ENCODE measurements at places on chromosomes 4 and X.

GRCh38 chr4:93646233-93646930, 182.2 kb upstream of the ATOH1 start:
- DNase-seq = no peak

- no peak for DNase-seq
Observed at GRCh38 chrX:20231598-20231997, 35.1 kb downstream of the RPS6KA3 start.

- DNase-seq = no peak
Observed at GRCh38 chr4:86641516-86642090, 47.5 kb downstream of the PTPN13 start.

GRCh38 chr4:28226962-28227361, 1366.3 kb downstream of the STIM2 start:
- no peak for DNase-seq

GRCh38 chr4:146507632-146508031, 14.1 kb downstream of the SLC10A7 start:
- DNase-seq = no peak

- DNase-seq = no peak
Observed at GRCh38 chr4:108519911-108520601, 100.3 kb upstream of the RPL34 start.

GRCh38 chr4:47837908-47838294, at the start of gene CORIN:
Gene CORIN (minus strand): TSS chr4:47838067. CDS start chr4:47837949, 118 bp downstream.
- DNase-seq = no peak

DNA sequence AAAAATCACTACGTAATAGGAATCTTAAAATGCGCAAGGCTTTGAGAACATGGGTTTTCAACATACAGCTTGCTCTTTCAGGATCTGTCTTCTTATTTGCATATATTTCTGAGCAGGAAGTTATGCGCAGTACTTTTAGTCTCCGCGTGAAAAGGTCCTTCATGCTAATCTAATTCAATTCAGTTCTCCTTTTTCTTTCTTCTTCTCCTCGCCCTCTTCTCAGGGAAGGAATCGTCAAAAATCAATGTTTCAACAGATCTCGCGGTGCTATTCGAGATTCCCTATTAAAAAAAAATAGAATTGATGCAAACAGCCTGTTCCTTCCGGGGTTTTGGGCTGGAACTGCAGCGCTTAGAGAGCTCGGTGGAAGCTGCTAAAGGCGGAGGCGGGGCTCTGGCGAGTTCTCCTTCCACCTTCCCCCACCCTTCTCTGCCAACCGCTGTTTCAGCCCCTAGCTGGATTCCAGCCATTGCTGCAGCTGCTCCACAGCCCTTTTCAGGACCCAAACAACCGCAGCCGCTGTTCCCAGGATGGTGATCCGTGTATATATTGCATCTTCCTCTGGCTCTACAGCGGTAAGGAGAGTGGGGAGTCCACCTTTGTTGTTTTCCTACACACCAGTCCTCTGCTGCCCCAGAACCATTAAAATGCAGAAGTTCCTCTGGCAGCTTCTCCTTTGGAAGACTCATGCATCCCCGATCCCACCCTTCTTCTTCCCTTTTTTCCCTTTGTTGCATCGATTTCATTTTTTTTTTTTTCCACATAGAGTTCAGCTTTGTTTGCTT, at the start of the genes HMGN5 and SH3BGRL:
TSS of gene HMGN5 (minus strand) at position 243 of the 785 bp plus-strand sequence. CDS start 80,364 bp downstream, outside the sequence.
TSS of gene SH3BGRL (plus strand) at position 432 of the 785 bp plus-strand sequence. CDS start at position 531, 99 bp downstream.
- DNase-seq = peak; percentile 50

GRCh38 chrX:64204701-64205440, 637 bp downstream of the AMER1 start:
- DNase-seq = no peak

- DNase-seq = no peak
Observed at GRCh38 chr4:143372093-143372915, 35.6 kb downstream of the GAB1 start.

GRCh38 chrX:79366873-79367749, at the start of gene ITM2A:
Gene ITM2A (minus strand): TSS chrX:79367334. CDS start chrX:79367215, 119 bp downstream.
- peak; percentile 33 for DNase-seq

DNA sequence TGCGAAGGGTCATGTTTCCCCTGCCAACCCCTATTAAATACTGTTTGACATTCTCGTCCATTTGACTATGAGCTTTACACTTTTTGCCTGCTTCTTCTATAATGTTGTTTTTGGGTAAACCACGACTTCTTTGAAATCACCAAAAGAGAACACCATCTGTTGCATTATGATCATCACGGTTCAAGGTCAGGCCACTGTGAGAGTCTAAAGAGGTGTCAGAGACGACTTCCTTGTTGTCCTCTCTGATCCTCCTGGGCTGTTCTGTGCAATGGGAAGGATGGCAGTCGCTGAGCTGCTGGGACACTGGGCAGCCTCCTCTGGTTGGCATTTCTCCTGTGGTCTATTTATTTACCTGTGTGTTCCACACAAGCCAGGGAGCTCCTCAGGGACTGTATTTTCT, 137.5 kb downstream of the RASL11B start:
- DNase-seq = no peak

DNA sequence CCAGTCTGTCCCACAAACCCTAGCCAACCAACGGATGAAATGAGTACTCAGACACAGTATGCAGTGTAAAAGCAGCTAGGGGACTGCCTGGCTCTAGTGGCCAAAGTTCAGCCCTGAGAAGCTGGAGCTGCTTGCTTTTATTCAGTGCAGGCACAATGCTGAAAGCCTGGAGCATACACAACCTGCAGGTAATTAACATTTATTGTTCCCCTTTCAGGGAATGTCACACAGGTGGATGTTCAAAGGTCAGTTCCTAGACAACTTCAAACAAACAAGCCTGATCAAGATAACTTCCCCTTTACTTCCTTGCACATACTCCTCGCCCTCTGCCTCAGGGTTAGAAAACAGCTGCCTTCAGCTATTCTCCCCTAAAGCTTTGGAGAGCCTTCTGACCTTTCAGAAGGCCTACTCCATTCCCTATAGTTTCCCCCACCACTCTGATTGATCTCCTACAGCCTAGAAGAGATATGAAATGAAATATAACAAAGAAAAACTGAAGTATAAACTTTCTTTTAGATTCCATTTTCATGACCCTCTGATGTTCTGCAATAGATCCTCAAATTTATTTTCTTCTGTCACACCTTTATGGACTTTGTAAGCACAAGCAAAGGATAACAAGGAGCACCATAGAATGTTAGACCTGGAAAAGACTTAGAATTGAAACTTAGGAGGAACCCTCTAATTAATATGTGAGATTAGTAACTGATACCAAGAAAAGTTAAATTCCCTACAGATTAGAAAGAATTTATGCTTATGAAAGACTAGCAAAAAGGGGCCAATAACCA, 6.8 kb upstream of the DCAF8L1 start:
- no peak for DNase-seq

DNA sequence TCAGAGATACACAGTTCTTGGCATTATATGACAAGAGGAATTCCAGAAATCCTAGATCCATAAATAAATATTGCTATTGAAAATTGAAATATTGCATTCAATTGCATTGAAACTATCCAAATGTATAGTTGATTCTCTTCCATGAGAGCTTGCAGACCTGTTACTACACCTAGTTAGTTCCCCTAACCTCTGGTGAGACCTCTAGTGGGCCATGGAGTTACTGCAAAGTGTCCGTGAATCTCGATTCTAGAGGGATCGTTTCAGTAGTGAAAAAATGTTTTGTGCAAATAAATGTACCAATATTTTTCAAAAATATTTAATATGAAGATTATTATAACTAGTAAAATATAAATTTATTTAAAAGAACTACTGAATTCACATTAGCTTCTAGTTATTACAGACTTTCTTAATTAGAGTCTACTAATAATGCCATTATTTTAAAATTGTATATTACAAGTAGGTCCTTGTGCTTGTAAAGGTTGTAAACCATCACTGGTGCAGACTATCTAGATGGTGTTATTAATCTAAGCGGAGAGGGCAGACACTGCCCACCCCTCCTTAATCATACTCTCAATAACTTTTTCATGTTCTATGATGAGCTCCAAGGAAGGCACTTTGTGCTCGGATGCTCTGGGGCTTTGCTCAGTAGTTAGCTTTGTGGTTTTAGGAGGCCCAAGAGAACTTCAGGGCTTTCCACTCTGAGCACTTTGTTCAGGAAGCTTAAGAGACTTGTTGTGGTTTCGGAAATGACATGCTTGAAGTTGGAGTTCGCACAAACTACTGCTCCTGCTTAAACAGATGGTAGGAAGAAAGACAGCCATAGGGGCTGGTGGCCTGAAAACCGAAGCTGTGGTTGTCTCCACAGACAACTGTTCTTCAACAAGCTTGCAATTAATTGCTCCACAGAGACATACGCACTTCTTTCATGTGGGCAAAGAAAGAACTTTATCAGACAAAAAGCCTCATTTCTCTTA, 42.8 kb downstream of the IL21 start:
- peak; percentile 65 for DNase-seq

DNA sequence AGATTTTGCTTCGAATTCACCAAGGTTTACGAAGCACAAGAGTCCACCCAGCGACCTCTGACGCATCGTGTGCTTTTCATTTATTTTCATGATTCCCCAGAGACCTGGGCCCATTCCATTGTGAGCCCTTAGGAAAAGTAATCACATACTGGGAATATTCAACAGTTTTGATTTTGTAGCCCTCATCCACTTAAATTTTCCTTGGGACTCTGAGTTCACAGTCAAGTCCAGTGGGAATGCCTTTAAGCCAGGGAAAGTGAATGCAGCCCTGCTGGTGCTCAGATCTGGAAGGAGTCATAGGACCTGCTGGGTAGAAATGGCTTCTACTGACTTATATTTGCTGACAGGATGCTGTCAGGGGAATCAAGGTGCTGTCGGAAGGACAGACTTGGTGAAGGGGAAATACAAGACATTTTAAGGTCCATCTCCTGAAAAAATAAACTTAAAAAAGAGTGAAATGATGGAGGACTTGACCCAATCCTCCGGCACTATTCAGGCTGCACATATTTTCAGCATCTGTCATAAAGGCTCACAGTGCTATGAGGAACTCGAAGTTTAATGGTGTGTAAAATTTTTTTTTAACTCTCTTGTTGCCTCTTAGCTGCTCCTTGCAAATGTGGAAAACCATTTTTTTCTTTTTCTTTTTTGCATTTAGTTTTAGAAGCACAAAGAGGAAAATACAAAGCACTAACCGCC, 204.9 kb downstream of the MID1 start:
- DNase-seq = no peak

DNA sequence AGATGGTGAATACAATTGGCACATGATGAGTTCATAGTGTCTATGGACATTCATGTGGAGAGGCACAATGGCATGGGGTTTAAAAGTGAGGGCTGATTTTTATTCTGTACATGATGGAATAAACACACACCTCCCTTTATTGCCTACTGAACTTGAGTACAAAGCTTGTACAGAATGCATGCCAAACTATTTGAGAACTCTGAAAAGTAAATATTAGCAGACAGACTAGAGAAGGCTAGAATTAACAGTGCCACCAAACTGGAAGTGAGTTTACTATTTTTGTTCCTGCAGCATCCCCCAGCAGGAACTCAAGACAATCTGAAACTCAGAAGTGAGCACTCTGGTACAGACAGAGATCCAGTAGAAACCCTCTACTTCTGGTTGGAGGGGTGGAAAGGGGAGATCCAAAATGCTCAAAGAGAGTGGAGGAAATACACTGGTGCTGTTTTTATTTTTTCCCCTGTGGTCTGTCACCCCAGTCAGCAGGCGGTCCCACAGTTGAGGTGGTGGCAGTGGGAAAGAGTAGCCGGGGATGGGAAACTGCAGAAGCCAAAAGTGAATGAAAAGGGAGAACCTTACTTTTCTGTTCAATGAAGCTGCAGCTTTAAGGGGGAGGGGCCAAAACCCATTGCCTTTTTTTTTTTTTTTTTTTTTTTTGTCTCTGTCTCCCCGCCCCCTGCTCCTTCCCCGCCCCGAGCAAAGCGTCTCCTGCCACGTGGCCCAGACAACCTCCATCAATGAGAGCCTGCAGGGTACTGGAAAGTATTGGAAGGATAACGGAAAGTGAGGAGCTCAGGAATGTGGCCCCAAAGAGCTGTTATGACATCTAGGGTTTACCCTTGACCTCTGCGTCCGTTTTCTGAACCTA, 20.5 kb downstream of the AKAP4 start:
- DNase-seq = no peak

DNA sequence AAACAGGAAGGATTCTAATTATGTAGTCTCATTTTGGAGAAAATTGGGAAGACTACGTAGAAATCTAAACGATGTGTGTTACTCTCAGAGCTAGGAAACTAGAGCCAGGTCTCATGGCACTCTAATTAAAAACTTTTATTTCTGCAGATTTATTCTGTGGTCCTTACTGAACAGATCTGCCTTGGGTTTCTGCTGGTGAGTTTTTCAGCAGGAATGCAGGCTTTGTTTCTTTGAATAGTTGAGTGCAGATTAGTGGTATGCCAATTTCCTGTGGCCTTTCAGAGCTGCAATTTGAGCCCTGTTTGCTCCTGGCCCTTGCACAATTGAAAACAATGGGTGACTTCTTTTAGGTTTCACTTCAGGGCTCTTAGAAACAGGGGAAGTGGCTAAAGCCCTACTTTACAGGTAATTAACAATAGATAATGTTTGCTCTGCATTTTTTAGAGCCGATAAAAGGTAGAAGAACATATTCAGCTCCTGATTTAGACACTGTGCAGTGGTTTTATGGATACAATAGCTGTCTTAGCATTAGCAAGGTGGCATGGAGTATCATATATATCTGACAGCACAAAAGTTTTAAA, 21.8 kb downstream of the SPRY1 start:
- no peak for DNase-seq

- DNase-seq = no peak
Observed at GRCh38 chr4:3789587-3789986, 23.4 kb downstream of the ADRA2C start.

GRCh38 chr4:15158406-15159091, 156.3 kb downstream of the CPEB2 start:
- DNase-seq = no peak

DNA sequence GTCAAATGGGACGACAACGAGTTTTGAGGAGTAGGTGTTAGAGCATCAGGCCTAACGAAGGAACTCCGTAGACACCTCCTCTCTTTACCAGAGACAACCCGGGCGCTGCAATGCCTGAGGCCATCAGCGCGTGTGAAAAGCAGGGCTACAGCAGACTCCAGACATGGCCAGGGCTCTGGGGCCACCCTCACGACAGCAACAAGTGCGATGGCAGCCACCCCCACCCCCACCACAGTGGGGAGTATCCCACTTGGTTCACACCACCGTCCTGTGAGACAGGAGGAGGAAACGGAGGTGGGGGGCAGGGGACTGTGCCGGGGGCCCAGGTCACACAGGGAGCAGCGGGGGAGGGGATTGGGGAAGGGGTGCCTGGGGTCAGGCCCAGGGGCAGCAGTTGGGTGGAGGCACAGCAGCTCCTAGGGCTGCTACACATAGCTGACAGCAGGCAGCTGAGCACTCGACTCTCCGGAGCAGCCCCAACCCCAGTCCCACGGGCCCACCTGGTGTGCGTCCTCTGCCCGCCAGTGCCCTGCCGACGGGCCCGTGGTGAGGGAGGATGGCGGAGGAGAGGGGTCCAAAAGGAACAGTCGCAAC, 8.5 kb downstream of the LRPAP1 start:
- DNase-seq = no peak

DNA sequence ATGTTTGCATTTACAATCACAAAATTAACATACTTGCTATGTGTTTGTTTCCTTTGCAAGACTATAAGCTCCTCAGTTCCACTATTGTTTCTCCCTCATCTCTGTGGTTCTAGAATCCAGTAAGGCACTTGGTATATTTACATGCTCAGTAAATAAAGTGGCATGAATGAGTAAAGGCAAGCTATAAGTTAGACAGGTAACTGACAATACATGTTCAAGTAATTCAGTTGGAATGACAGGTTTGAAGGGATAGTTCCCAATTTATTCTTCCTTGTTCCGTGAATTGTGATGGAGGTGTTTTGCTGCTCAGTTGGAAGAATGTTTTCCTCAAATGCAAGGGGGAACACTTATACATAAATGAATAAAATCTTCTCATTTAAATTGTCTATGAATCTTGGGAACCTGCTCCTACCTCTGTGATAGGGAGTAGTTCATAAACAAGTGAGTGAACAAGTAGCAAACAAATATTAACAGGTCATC, 54.1 kb upstream of the DHX15 start:
- no peak for DNase-seq
